ENCODE measurements at places on chromosomes 11 and 22.

DNA sequence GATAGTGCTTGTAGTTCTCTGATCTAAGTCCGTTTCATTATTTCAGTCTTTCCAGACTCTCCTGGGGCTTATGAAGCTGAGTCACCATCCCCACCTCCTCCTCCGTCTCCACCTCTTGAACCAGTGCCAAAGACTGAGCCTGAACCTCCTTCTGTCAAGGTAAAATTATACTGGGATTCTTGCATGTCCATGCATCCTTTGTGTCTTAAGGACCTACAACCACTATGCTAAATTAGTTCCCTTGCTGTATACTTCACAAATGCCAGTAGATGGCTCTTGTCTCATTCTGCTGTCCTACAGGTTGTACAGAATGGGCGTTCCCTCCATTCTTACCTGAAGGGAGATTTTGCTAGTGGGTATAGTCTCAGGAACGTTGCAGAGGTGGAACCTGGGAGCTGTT lies 42.2 kb downstream of the POLD3 start:
- DNase-seq: no peak

GRCh38 chr11:101127699-101128570 lies 1.7 kb downstream of the PGR start:
- DNase-seq: peak; percentile 43

DNA sequence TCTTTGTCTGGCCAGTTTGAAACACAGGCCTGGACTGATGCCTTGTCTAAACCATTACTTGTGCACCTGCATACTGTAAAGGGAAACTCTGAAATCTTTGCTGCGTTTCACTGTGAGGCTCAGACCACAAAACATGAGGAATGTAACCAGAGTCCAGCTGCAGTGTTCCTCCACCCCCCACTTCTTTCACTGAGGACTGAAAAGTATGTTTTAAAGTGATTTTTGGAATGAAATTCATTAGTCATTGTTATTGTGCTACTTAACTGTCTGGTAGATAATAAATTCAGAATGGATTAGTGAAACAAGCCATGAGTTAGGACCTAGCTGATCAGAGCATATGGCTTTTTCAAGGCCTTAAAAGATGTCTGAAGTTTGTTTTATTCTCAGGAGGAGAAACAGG lies 181.2 kb downstream of the WNT11 start:
- DNase-seq: no peak

- no peak for DNase-seq
Observed at GRCh38 chr11:127042445-127042844, 41.9 kb upstream of the KIRREL3 start.

- no peak for DNase-seq
Observed at GRCh38 chr11:73787051-73787642, 527 bp upstream of the MRPL48 start.

DNA sequence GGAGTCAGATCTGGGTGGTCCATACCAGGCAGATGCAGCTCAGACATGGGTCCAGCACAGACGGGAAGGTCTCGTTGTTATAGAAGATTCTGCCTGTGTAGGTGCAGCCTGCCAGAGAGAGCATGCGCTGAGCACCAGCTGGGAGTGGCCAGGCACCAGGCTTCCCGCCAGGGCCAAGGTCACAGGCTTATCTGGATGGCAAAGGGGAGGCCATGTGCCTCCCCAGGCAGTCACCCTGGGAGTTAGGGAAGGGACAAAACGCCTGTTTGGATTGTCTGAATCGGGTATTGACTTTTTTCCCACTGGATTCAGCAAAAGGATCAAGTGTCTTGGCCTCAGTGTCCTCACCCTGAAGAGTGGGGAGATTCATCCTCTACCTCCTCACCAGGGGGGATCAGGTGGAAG lies 26.5 kb downstream of the PGA5 start:
- peak; percentile 73 for DNase-seq

- DNase-seq: no peak
Observed at GRCh38 chr11:125365196-125365931, 130.7 kb downstream of the FEZ1 start.

- DNase-seq: no peak
Observed at GRCh38 chr11:116927163-116927974, 89.9 kb upstream of the APOA1 start.

DNA sequence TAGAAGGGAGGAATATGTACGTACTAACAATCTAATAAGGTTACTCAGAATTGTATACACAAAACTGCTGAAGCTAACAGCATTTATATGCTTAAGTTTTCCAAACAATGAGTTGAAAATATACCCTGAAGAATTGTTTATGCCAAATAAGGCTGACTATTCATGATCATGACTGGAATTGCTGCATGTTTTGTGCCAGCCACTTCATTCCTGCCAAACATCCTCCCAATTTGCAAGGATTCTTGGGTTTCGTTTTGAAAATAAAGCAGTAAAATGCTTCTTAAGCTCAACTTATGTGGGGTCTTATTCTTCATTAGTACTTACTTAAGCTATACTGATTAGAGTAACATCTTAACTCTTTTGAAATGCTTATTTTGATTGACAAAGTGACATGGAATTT lies 149.0 kb downstream of the SPON1 start:
- no peak for DNase-seq

- peak; percentile 24 for DNase-seq
Observed at GRCh38 chr11:72989727-72990126, 152.4 kb downstream of the FCHSD2 start.

Data from testis (tissue), 5 donors.